ENCODE measurements at places on chromosomes 6 and 20.

GRCh38 chr6:43304882-43305281 lies 3.7 kb downstream of the CRIP3 start:
- DNase-seq = no peak

DNA sequence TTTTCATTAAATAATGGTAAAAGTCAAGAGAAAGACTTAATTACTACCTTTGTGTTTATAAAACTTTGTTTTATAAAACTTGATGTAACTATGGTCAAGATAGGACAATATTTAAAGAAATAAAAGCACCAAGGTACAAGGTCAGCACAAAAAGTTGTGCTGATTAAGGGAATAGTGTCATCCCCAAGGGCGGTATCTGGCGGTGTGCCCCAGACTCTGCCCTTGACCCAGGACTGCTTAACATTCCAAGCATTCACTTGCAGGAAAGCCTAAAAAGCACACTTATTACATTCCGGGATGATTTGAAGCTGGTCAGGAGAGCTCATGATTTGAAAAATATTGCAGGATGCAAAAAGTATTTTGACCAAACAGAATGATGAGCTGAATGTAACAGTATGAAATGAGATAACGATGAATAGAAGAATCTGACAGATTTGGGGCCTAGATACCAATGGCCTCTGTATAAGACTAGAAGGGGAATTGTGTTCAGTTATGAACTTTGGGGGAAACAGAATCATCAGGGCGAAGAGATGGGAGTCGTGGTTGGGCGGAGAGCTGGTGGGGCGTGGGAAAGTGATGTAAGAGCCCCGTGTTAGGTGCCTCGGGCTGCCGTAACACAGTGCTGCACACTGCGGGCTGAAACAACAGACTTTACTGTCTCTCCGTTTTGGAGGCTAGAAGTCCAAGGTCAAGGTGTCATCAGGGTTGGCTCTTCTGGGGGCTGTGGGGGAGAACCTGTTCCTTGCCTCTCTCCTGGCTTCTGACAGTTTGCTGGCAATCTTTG lies 77.2 kb downstream of the CDC5L start:
- DNase-seq = no peak

- DNase-seq = no peak
Measured at GRCh38 chr6:147944122-147944521, 398.5 kb upstream of the SASH1 start.

DNA sequence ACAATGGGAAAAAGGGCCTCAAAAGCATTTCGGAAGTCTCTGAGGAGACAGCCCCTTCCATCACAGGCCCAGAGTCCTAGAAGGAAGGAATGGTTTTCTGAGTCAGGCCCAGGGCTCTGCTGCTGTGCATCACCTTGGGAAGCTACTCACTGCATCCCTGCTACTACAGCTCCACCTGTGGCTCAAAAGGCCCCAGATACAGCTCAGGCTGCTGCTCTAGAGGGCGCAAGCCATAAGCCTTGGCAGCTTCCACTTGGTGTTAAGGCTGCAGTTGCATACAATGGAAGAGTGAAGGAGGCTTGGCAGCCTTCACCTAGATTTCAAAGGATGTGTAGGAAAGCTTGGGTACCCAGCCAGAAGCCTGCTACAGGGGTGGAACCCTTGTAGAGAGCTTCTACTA lies 54.8 kb downstream of the MEI4 start:
- no peak for DNase-seq

GRCh38 chr20:5036828-5037227 lies 35.5 kb upstream of the SLC23A2 start:
- DNase-seq = no peak

GRCh38 chr6:159398633-159399032 lies 229.4 kb downstream of the FNDC1 start:
- DNase-seq = no peak

GRCh38 chr6:13511913-13512717 lies 24.7 kb upstream of the GFOD1 start:
- no peak for DNase-seq

DNA sequence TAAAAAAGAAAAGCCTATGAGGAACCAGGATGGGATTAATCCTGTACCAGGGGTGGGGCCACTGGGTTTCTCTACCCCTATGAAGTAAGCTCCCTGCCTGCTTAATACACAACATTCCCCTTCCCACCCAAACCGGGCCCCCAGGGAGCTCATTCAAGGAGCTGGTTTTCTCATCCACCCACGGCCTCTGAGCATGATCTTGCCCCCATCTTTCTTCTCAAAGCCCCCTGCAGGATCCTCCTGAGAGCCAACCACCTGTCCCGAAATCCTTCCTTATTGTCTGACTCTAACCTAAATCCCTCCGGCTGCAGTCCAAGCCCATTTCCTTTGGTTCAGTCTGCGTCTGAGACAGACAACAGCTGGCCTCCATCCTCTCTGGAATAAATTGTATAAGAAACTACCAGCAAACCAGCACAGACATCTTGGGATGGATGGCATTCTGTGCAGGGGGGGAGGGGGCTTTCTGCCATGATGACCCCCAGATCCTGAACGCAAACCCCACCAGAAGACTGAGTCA lies 21.0 kb downstream of the KCNK5 start:
- DNase-seq = no peak

- DNase-seq = no peak
Measured at GRCh38 chr6:137706083-137706750, 160.8 kb upstream of the TNFAIP3 start.

GRCh38 chr6:64224819-64225218 lies 589.2 kb downstream of the PHF3 start:
- DNase-seq = no peak

GRCh38 chr6:170114187-170114945 lies 176.5 kb downstream of the DLL1 start:
- no peak for DNase-seq

DNA sequence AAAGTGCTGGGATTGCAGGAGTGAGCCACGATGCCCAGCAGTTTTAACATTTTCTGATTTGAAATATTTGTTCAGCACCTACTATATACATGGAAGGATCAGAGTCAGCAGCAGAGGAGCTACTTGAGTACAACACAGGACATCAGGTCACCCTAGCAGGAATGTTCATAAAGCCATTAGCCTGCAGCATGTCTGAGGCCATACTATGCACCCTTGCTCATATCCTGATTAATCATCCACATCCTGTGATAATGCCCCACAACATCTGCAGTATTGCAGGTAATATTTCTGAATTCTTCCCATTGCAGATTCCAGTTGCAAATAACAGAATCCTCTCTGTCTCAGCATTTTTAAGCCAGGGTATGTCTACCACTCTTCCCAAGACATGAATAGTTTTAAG lies 171.0 kb upstream of the PRND start:
- DNase-seq = no peak

DNA sequence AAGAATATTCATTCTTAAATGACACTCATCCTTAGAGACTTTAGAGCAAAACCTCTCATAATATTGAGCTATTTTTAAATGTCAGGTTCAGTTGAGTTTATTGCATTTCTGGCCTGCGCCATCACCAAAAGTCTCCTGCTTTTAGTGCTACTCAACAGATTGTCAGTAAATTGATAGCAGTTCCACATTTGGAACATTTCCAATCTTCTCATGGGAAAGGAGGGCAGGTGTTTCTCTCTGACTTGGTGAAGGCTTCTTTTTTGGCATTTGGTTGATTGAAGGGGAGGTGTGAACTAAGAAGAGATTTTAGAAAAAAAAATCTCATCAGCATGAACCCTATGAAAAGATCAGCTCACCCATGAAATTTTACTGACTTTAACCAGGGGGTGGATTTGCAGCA lies 125.9 kb upstream of the INSM1 start:
- no peak for DNase-seq

DNA sequence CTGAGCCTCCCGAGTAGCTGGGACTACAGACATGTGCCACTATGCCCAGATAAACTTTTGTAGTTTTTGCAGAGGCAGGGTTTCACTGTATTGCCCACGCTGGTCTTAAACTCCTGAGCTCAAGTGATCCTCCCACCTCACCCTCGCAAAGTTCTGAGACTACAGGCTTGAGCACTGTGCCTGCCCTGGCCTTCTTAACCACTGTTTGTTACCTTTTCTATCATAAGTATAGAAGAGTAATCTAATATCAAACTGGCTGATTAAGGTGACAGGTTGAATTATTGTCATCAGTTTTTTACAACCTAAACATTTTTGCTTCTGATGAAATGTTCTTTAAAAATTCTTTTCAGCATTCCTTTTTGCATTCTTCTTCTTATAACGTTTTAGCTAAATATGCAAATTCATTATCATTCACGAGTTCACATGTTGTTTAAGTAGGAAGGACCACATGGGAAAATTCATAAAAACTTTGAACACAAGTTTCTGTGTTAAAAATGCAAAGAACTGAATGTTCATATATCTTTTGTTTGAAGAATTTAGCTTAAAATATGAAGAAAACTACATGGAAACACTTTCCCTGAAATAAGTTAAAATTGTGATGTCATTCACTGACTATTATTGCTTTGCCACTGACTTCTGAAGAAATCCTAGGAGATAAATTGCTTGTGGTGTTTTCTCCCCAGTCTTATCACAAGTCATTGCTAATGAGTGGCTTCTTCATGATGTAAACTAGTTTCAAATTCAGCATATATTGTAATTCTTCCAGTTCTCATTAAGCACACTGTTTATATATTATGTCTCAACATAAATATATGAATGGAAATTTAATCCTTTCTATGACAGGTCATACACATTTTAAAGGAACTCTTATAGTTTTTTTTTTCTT lies 106.7 kb downstream of the ADGRB3 start:
- DNase-seq = no peak

DNA sequence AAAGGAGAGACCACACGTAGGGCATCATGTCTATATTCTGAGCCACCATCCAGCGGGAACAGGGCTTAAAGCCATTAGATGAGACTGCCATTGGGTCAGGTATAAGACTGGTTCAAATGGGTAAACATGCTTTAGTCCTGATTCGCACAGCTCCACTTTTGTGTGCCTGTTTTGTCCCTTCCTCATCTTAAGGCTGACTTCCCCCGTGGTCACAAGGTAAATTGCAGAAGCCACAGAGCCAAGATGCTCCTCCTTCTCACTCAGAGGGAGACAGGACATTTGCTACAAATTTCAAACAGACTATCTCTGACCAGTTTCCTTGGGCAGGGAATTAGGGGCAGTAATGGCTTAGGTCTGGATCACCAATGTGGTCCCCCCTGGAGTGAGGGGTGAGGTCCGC lies 11.4 kb upstream of the IFNGR1 start:
- no peak for DNase-seq

DNA sequence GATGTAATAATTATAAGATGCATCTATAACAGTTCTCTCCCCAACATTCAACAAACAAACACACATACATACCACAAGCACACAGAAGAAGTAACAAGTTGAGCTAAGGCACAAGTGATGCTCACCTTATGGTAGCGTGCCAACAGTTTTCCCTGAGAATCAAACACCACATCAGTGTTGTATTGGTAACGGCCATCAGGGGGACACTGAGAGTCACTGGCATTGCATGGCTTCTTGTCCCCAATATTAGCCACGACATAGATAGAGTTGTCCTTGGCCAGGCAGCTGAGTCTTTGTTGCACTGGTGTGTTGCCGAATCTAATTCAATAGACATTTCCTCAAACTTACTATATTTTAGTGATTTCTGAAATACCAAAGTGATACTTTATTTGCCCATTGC lies 14.8 kb upstream of the VNN1 start:
- DNase-seq = no peak

GRCh38 chr6:43734294-43734665 lies 35.7 kb upstream of the VEGFA start:
- DNase-seq = no peak

GRCh38 chr20:14828459-14828858 lies 491.0 kb upstream of the FLRT3 start:
- DNase-seq = no peak

GRCh38 chr6:168441434-168442391 lies 729 bp downstream of the SMOC2 start:
- DNase-seq = no peak

DNA sequence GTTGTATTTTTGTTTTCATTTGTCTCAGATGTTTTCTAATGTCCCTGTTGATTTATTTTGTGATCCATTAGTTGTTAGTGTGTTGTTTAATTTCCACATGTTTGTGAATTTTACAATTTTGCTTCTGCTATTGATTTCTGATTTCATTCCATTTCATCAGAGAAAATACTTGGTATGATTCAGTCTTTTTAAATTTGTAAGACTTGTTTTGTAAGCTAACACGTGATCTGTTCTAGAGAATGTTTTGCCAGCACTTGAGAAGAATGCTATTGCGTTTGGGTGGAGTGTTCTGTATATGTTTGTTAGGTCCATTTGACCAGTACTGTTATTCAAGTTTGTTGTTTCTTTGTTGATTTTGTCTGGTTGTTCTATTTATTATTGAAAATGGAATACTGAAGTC lies 53.9 kb downstream of the KIZ start:
- DNase-seq = no peak

GRCh38 chr6:148367411-148368024 lies 24.9 kb downstream of the SASH1 start:
- peak; percentile 67 for DNase-seq

- no peak for DNase-seq
Measured at GRCh38 chr6:152277826-152278329, 359.3 kb downstream of the SYNE1 start.

DNA sequence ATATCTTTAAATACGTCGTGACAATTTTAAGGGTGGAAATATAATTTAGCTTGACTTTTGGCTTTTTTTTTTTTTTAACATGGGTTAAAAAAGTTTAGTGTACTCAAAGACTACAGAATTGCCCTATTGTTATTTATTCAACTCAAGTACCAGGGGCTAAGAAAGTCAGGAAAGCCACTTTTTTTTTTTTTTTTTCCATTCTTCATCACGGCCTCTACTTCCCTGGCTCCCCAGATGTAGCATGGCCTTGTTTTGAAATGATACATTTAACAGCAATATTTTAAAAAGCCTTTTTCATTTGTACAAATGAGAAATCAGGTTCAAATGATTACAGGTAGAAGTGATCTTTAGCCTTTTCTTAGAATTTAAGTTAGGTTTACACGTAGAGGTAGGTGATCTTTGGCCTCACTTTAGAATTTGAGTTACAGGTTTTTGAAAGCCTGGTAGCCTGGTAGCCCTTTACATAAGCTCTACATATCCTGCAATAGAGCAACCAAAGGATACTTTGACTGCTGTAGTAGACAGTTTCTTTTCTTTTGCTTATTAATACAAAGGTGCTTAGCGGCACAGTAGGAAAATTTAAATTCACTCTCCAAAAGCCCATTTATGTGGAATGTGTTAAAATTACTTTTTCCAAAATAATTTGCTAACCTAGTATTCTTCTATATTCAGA lies 160.5 kb upstream of the MMS22L start:
- DNase-seq = no peak

Data from 8988T (cell line).